Breast epithelium (tissue), 4 donors: ENCODE measurements at places on chromosomes 1 and 21. TPM values are rescaled to one million over a fixed set of nuclear protein-coding genes. Genes with fewer than 3 reads are reported as not detected.

SLC26A9 gene
- not detected for total RNA-seq

SMCP gene
- total RNA-seq = not detected

TDRD5 gene
- 5.7 TPM for total RNA-seq

SVBP gene
- 31.5 TPM for total RNA-seq

SOAT1 gene
- total RNA-seq = 22.4 TPM

ESRRG gene
- total RNA-seq = 9.1 TPM

CD247 gene
- 0.80 TPM for total RNA-seq

GRCh38 chr1:245810181-245810769 lies 655.5 kb downstream of the KIF26B start:
- no peak for DNase-seq

- DNase-seq = no peak
Measured at GRCh38 chr1:182754543-182755314, 34.8 kb upstream of the NPL start.

DNA sequence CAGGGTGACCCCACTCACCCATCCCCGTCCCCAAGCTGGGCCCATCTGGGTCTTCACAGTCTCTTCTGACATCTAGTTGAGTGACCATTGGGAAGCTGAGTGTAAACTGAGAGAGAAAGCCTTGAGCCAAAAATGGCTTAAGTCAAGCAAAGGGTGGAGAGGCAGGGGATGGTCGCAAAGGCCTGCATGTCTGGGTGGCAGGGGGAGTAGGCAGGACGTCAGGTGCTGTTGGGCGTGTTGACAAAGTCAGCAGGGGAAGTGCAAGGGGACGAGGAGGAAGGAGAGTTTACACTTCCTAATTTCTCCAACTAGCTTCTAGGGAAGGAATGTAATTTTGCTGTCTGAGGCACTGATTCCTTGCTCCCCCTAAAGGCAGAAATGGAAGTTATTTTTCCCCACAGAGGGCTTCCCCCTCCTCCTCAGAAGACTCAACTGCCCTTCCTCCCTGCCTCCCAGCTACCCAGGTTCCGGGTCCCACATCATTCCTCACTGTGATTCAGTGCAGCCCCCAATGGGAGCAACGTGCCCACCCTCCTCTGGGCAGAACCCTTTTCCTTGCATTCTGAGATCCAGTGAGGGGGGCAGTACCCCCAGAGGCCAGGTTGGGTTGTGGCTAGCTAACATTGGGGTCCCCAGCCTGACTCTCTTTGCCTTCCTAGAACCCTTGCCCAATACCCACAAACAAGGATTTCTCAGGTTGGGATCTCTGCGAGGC lies 1.2 kb upstream of the ADORA1 start:
- DNase-seq = peak; percentile 22

- no peak for DNase-seq
Measured at GRCh38 chr1:82366689-82367088, 566.0 kb downstream of the ADGRL2 start.

- DNase-seq = no peak
Measured at GRCh38 chr1:36321119-36321951, 2.1 kb downstream of the EVA1B start.

- no peak for DNase-seq
Measured at GRCh38 chr1:182785181-182785580, 4.4 kb upstream of the NPL start.

GRCh38 chr1:240190881-240191401 lies 99.3 kb downstream of the FMN2 start:
- no peak for DNase-seq

GRCh38 chr1:115337276-115337632 lies 795 bp downstream of the NGF start:
- no peak for DNase-seq

GRCh38 chr1:208166340-208167138 lies 77.6 kb downstream of the PLXNA2 start:
- DNase-seq = peak; percentile 24

- DNase-seq = no peak
Measured at GRCh38 chr1:17215545-17215890, 10.6 kb downstream of the PADI1 start.

DNA sequence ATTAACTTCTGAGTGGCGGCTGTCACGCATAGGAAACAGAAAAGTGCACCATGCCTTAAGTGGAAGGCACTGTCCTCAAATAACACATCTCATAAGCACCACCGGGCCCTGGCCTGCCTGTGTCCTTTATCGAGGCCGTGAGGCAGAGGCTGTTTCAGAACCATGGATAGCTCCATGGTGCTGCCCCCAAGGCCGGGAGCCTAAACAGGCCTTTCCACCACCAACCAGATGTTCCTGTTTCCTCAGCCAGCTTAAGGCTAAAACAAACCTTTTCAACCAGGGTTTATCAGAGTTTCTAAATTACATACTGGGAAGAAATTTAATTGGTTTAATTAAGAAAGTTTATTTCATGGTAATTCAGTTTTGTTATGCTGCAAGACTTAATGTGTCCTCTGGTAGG lies 114.4 kb downstream of the DMRTA2 start:
- no peak for DNase-seq
